ENCODE measurements at places on chromosomes 4 and X.

DNA sequence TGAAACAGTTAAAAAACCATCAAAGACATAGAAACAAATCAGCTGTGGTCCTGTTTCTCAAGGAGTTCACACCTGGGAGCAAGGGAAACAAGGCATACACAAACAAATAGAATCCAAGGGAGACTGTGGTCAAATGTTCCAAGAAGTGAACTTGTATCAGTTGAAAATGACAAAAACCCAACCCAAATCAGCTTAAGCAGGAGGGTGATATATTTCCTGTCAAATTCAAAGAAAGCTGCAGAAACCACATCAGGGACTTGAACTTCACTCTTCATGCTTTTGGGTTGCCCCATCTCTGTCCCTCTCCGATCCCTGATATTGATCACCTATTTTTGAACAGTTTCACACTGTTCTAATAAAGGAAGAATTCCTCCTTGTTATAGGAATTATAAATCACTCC lies 148.6 kb upstream of the FMR1 start:
- DNase-seq = no peak

GRCh38 chr4:186871856-186872255 lies 148.2 kb upstream of the FAT1 start:
- no peak for DNase-seq

GRCh38 chr4:186700746-186701145 lies 22.9 kb downstream of the FAT1 start:
- DNase-seq = no peak

GRCh38 chr4:127162741-127163140 lies 470.0 kb upstream of the INTU start:
- no peak for DNase-seq

GRCh38 chr4:141081921-141082395 lies 51.3 kb downstream of the RNF150 start:
- no peak for DNase-seq

DNA sequence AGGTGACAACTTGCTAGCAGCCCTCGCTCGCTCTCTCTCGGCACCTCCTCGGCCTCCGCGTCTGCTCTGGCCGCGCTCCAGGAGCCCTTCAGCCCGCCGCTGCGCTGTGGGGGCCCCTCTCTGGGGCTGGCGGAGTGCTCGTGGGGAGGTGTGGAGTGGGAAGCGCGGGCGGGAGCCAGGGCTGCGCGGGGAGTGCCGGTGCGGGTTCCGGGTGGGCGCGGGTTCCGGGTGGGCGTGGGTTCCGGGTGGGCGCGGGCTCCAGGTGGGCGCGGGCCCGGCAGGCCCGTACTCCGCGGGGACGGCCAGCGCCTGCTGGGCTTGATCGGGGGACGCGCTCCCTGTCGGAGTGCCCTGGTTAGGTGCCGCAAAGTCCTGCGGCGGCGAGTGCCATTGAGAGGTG lies 384.3 kb downstream of the GPM6A start:
- no peak for DNase-seq

- DNase-seq = no peak
Measured at GRCh38 chr4:8427262-8427661, 13.3 kb downstream of the ACOX3 start.

DNA sequence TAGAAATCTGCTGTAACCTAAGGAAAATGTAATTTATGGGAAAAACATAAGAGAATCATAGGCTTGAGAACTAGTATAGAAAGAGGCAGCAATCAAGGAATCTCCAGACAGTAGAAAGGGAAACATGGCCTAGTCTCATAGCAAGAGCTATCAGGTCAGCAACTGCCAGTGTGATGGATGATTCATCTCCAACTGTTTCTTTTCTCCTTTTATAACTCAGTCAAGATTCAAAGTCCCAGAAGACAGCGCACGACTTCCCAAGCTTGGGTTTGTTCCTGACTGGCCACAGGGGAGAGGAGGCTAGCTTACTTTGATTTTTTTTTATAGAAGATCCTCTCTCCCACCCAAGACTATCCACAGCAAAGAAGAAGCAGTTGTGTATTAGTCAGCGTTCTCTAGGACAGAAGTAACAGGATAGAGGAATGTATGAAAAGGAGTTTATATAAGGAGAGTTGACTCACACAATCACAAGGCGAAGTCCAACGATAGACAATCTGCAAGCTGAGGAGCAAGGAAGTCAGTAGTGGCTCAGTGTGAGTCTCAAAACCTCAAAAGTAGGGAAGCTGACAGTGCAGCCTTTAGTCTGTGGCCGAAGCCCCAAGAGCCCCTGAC lies 181.5 kb downstream of the GC start:
- no peak for DNase-seq

GRCh38 chrX:10636337-10636736 lies 16.0 kb upstream of the MID1 start:
- peak; percentile 58 for DNase-seq

DNA sequence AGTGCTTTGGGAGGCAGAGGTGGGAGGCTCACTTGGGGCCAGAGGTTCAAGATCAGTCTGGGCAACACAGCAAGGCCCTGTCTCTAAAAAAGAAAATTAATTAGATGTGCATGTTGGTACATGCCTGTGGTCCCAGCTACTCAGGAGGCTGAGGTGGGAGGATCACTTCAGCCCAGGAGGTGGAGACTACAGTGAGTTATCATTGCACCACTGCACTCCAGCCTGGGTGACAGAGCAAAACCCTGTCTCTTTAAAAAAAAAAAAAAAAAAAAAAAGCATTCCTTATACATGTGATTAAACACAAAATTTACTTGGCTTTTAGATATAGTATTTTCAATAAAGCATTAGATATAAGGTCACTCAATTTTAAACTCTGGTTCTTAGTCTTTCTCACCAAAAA lies 34.9 kb downstream of the SMARCA1 start:
- no peak for DNase-seq

GRCh38 chr4:66160606-66161005 lies 490.3 kb upstream of the EPHA5 start:
- no peak for DNase-seq

DNA sequence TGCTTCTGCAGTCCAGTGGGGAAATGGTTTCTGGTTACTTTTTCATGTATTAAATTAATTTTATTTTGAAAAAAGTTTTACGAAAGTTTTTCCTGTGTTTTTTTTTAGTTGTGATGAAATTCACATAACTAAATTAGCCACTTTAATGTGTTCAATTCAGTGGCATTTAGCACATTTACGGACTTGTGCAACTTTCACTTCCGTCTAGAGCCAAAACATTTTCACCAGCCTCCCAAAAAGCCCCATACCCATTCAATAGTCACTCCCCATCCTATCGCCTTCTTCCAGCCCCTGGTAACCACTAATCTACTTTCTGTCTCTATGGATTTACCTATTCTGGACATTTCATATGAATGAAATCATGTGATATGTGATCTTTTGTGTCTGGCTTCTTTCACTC lies 22.8 kb upstream of the TBL1X start:
- no peak for DNase-seq

DNA sequence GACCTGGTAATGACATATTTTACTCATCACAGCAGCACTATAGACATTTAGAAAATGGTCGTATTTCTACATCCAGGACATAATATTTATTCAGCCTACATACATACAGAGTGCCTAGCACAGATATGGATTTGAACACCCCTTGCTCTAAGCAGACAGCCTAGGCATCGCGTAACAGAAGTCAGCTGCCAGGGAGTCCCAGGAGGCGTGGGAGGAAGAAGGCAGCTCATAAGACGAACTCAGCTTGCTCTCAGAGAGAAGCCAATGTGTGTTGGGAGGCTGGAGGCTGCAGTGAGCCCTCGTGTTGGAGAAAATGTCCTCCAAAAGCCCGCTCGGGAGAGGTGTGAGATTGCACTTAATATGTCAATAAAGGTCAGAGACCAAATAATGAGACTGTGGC lies 131.6 kb downstream of the BCOR start:
- no peak for DNase-seq

GRCh38 chr4:86600007-86600653 lies 6.0 kb downstream of the PTPN13 start:
- DNase-seq = no peak

GRCh38 chr4:176805155-176805554 lies 12.4 kb upstream of the VEGFC start:
- no peak for DNase-seq

- DNase-seq = no peak
Measured at GRCh38 chr4:141335166-141335565, 114.5 kb downstream of the ZNF330 start.

DNA sequence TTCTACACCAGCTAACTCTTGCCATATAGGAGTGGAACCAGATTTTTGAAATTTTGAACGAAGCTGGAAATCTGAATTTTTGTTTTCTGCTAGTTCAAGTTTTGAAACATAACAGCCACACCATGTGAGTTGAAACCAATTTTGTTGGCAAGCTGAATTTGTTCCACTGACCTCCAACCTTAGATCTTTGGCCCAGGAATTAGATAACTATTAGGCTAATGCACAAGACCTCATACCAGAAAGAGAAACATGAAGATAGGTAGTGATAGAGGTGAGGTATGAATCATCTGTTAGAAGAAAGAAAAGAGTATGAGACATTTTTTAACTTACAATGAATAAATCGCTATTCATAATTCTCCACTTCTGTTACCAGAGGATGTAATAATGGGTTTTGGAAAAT lies 76.8 kb upstream of the ACSL1 start:
- DNase-seq = no peak

GRCh38 chr4:175813204-175813603 lies 1.1 kb upstream of the GPM6A start:
- no peak for DNase-seq

DNA sequence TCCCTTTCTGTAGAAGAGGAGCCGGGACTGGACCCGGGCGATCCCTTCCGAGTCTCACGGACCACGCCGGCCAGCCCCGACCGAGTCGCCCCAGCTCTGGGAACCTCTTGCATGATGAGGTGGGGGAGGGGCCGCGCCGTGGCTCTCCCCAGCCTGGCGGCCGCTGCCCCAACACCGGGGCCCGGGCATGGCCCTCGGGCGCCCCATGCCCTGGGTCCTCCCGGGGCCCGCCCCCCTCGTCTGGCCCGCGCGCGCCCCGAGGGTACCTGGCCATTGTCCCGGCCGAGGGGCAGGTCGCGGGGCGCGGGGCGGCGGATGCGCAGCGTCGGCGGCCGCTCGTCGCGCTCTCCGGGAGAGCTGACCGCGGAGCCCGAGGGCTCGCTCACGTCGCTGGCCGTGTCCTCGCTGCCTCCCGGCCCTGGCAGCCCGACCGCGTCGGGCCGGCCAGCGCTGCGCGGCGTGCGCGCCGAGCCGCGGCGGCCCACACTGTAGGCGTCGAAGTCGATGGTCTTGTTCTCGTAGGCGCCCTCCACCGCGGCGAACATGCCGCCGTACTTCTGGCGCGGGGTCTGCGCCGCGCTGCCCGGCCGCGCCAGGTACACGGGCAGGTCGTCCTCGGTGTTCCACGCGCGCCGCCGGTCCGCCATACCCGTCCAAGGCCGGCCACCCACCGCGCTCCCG lies 423 bp downstream of the CRMP1 start:
- no peak for DNase-seq

DNA sequence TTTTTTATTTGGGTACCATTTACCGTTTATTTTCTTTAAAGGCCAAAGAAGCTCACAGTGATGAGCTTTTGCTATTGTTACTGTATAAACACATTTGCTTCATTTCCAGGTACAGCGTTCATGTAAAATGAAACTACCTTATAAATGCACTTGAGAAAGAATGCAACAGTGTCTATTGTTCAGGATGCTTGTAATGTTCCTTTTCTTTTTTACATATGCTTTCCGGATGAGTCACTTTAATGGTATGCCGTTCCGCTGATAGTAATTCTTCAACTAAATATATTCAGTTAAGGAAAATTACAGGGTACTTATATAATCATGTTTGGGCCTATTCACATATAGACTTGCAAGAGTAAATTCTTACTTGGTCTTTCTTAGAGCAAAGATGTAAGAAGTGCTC lies 354.9 kb downstream of the RPA4 start:
- DNase-seq = no peak

- DNase-seq = peak; percentile 64
Measured at GRCh38 chrX:17590892-17591740, 146.2 kb upstream of the SCML1 start.

- peak; percentile 87 for DNase-seq
Measured at GRCh38 chrX:153724252-153725038, at the start of the genes ABCD1 and BCAP31. Gene ABCD1 (plus strand): TSS chrX:153724856. CDS start chrX:153725267, 411 bp downstream. Gene BCAP31 (minus strand): TSS chrX:153724387. CDS start chrX:153723244, 1,143 bp downstream.

GRCh38 chr4:109921384-109921808 lies 8.7 kb downstream of the EGF start:
- peak; percentile 38 for DNase-seq

DNA sequence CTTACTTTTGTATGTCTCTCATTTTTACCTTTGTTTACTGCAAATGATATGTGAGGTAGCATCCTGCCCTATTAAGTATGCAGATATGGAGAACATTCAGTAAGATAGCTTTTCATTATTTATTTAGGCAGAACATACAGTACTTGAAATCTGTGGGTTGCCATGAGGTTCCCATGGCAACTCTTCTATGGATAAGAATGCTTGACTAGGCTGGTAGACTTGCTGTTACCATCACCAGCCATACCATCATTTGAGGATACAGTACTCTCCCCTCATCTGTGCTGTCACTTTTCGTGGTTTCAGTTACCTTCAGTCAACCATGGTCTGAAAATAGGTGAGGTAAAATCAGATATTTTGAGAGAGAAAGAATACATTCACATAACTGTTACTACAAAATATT lies 56.7 kb downstream of the NAF1 start:
- DNase-seq = no peak

GRCh38 chrX:134171661-134172587 lies 65.1 kb upstream of the CCDC160 start:
- peak; percentile 5 for DNase-seq

DNA sequence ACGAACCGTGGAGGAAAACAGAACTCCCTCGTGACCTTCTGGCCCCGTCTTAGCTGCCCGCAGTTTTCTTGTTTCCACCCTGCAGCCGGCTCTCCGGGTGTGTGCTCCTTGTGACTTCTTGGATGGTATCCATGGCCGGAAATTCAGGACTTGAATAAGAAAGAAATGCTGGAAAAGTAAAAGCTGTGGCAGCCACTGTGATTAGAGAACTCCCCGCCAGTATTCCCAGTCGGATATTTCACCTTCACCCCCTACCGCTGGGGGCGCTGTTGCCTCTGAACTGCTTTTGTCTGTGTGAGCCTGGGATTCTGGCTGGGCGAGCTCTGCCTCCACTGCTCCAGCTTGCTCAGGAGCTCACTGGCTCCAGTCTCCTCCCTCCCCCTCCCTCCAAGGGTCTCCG lies 41.5 kb upstream of the CYP4V2 start:
- peak; percentile 77 for DNase-seq

DNA sequence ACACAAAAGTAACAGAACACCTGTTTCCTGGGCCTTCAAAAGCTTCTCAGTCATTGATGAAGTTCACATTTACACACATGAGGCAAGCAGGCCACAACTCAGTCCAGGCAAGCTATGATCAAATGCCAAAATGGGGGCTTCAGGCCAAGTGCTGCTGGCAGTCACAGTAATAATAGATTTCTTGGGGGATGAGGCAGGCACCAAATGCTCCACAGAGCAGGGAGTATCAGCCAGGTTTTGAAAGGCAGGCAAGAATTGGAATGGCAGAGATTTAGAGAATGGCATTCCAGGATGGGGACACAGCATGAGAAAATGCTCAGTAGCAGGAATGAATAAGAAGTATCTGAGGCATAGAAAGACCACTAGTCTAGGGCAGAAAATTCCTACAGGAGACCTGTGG lies 52.8 kb downstream of the GRIA3 start:
- DNase-seq = no peak
